ENCODE measurements at places on chromosomes 5 and 9. TPM values are rescaled to one million over a fixed set of nuclear protein-coding genes. Genes with fewer than 3 reads are reported as not detected.
A peak's percentile ranks its signal among the peaks of the same experiment; 100 is the strongest.

GRCh38 chr9:128266868-128267590 lies 8.8 kb downstream of the GOLGA2 start:
- no peak for DNase-seq

DNA sequence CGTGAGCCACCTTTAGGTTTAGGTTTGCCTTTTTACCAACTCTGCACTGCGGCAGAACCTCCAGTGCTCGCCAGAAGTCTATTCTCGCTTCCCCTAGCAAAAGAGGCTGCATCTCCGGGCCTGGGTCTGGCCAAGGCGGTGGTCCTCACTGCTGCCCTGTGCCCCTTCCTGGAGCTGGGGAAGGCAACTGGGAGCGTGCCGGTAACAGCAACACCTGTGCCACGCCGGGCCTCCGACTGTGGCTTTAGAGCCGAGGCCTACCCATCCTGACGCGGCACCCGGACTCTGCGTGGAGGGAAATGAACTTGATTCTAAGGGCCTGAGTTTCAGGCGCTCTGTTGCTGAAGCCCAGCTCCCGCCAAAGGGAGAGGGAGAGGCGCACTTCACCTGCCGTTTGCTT lies 82.4 kb upstream of the SPATA31C2 start:
- DNase-seq, result no peak

DNA sequence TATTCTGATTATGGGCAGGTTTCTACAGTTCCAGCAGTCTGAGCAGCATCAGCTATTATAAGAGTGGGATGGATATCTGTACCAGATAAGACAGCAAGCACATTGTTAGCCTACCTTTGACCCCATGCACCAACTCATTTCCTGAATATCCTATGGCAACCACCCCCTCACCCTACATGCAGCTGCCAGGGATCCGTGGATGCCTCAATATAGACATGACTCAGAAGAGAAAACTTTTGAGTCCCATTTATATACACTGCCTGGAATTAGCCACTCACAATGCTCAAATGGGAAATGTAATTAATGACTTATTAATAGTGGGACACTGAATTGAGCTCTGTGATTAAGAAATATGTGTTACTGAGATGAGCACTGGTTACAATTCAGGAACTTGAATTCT lies 124.4 kb downstream of the SSBP2 start:
- DNase-seq, result peak; percentile 88

- no peak for DNase-seq
Observed at GRCh38 chr5:90886381-90886780, 327.8 kb downstream of the ADGRV1 start.

COL23A1 gene
- total RNA-seq, result 0.40 TPM

ADAMTS13 gene
- 0.44 TPM for total RNA-seq

Data from lung microvascular endothelial cell (primary cell).